Stimulated activated CD8-positive, alpha-beta memory T cell treated with anti-CD3 and anti-CD28 coated beads, Interleukin-2, amount 100 ng/mL, for 1 hour (primary cell): ENCODE measurements at places on chromosomes 1 and 21.

DNA sequence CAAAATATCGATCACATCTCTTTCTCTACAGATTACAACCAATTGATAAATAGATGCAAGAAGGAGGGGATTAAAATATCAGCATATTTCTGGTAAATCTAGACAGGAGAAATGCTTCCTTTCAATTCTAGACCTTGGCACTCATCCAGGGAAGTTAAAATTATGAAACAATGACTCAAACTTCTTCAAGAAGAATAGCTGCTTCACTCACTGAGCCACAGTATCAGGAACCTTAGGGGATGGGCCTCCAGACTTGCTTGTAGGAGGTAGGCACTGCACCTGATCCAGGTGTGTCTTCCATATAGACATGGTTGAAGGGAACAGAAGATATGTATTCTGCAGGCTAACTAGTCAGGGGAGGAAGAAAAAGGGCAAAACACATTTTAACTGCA lies 9.8 kb downstream of the SLAMF7 start:
- DNase-seq = no peak

- DNase-seq = no peak
These were observed 68.1 kb upstream of the ANGPTL1 start for GRCh38 chr1:178938959-178939317.

DNA sequence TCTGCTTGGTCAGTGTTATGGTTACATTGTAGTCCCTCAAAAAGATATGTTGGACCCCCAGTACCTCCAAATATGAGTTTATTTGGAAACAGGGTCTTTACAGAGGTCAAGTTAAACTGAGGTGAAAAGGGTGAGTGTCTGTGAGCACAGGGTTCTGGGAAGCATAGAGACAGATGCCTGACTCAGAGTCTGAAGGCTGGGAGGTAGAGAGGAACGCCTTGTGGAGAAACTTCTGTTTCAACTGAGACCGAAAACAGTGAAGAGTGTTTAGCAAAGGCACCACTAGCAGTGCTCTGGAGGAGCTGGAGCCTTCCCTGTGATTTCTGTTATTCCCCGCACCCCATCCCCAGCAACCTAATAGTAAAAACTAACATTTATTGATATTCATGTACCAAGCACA lies 65.2 kb upstream of the LRRC8D start:
- no peak for DNase-seq

- DNase-seq = no peak
These were observed 87.9 kb downstream of the CLEC20A start for GRCh38 chr1:178408871-178409270.
